Dermis microvascular lymphatic vessel endothelial cell (primary cell): ENCODE measurements at places on chromosomes 7 and 10. TPM values are rescaled to one million over a fixed set of nuclear protein-coding genes. Genes with fewer than 3 reads are reported as not detected.

The ARHGAP22 gene
- total RNA-seq, result 2.7 and 5.3 TPM in 2 replicates

The MRM2 gene
- total RNA-seq, result 11.2 and 14.5 TPM in 2 replicates

The SCRN1 gene
- total RNA-seq, result 61.4 and 69.3 TPM in 2 replicates

The AP1S1 gene
- 126 and 172 TPM in 2 replicates for total RNA-seq

The CDK1 gene
- 25.3 and 41.8 TPM in 2 replicates for total RNA-seq

The MRLN gene
- total RNA-seq, result not detected in 2 replicates

The FAM25A gene
- total RNA-seq, result not detected in 2 replicates

The PTF1A gene
- total RNA-seq, result not detected in 2 replicates

The ELOVL3 gene
- total RNA-seq, result not detected in 2 replicates

The FAM13C gene
- total RNA-seq, result 2.3 and 3.3 TPM in 2 replicates

The VIPR2 gene
- total RNA-seq, result not detected in 2 replicates

The INHBA gene
- 0.51 and 1.3 TPM in 2 replicates for total RNA-seq

The RAMP3 gene
- total RNA-seq, result 32.3 and 213 TPM in 2 replicates

The GAD2 gene
- total RNA-seq, result not detected in 2 replicates

The CDH23 gene
- total RNA-seq, result under 0.01 TPM in 2 replicates

The POR gene
- total RNA-seq, result 68.0 and 112 TPM in 2 replicates

The NODAL gene
- not detected in 2 replicates for total RNA-seq

The SPACDR gene
- 0.39 and 0.76 TPM in 2 replicates for total RNA-seq

The NRG3 gene
- total RNA-seq, result 8.2 and 19.1 TPM in 2 replicates

The AGR2 gene
- not detected in 2 replicates for total RNA-seq

The EXOC4 gene
- 96.9 and 127 TPM in 2 replicates for total RNA-seq

The ASCC1 gene
- total RNA-seq, result 23.5 and 26.2 TPM in 2 replicates

The OR2A1 gene
- under 0.01 TPM in 2 replicates for total RNA-seq

The CYP26A1 gene
- total RNA-seq, result 0.63 and 0.77 TPM in 2 replicates

The LRGUK gene
- total RNA-seq, result under 0.01 and 0.13 TPM in 2 replicates

The EN2 gene
- total RNA-seq, result under 0.01 TPM in 1 of 2 replicates, not detected in the other

The RET gene
- 0.26 and 2.9 TPM in 2 replicates for total RNA-seq

The SEMA3A gene
- total RNA-seq, result 35.0 and 105 TPM in 2 replicates

The NUPR2 gene
- total RNA-seq, result not detected in 2 replicates

The ASB4 gene
- total RNA-seq, result not detected in 2 replicates

The OR2F2 gene
- total RNA-seq, result not detected in 2 replicates

The CHCHD3 gene
- total RNA-seq, result 47.5 and 60.1 TPM in 2 replicates

The PDE1C gene
- total RNA-seq, result 0.13 TPM in 2 replicates

The ADCY1 gene
- total RNA-seq, result 0.51 and 1.1 TPM in 2 replicates

The LBX1 gene
- total RNA-seq, result not detected in 2 replicates

The TEX36 gene
- total RNA-seq, result not detected in 2 replicates

The ANKRD30A gene
- total RNA-seq, result not detected in 2 replicates

The CPA5 gene
- not detected in 2 replicates for total RNA-seq

The GOT1 gene
- total RNA-seq, result 22.3 and 23.4 TPM in 2 replicates

The UNC5B gene
- total RNA-seq, result 14.8 and 18.1 TPM in 2 replicates

The HOXA6 gene
- 1.9 and 3.2 TPM in 2 replicates for total RNA-seq

The AOC1 gene
- total RNA-seq, result not detected in 2 replicates

The HOXA9 gene
- total RNA-seq, result 3.2 and 4.7 TPM in 2 replicates

The SFMBT2 gene
- 0.90 and 1.9 TPM in 2 replicates for total RNA-seq

The PURB gene
- total RNA-seq, result 14.4 and 18.1 TPM in 2 replicates
